ENCODE measurements at places on chromosomes 4 and X. TPM values are rescaled to one million over a fixed set of nuclear protein-coding genes. Genes with fewer than 3 reads are reported as not detected.

Gene SRPX
- total RNA-seq: 2.0 TPM

DNA sequence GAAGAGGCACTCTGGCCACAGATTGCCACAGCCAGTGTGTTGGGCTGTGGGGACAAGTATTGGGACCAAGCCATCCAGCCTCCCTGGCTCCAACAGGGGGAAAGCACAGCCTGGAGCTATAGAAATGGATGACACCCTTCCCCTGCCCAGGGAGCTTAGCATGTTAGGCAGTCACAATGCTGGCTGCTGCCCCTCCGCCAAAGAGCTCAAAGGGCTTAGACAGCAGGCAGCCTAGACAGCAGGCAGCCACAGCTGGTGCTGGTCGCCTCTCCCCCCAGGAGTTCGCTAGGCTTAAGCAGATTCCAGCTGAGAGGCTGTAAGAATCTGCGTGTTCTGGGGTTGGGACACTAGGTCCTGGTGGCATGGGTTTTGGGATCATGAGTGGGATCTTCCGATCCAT, 94.5 kb upstream of the MXRA5 start:
- H3K4me3 ChIP-seq: no peak overlapping the region
- no peaks in the 10 kb centered on the region for H3K4me1 ChIP-seq
- no peaks in the 10 kb centered on the region for H3K27me3 ChIP-seq
- no peak overlapping the region for H3K27ac ChIP-seq
- H3K36me3 ChIP-seq: no peaks in the 10 kb centered on the region
- no peak for DNase-seq

Gene CYLC1
- total RNA-seq: not detected

Gene PPEF2
- total RNA-seq: not detected

- H3K27ac ChIP-seq: no peak overlapping the region
- no peak overlapping the region for H3K4me3 ChIP-seq
- peaks cover 16% of the 10 kb centered on the region for H3K27me3 ChIP-seq
- H3K4me1 ChIP-seq: no peaks in the 10 kb centered on the region
These were observed 109.0 kb downstream of the ATP11C start for GRCh38 chrX:139823806-139824205.

DNA sequence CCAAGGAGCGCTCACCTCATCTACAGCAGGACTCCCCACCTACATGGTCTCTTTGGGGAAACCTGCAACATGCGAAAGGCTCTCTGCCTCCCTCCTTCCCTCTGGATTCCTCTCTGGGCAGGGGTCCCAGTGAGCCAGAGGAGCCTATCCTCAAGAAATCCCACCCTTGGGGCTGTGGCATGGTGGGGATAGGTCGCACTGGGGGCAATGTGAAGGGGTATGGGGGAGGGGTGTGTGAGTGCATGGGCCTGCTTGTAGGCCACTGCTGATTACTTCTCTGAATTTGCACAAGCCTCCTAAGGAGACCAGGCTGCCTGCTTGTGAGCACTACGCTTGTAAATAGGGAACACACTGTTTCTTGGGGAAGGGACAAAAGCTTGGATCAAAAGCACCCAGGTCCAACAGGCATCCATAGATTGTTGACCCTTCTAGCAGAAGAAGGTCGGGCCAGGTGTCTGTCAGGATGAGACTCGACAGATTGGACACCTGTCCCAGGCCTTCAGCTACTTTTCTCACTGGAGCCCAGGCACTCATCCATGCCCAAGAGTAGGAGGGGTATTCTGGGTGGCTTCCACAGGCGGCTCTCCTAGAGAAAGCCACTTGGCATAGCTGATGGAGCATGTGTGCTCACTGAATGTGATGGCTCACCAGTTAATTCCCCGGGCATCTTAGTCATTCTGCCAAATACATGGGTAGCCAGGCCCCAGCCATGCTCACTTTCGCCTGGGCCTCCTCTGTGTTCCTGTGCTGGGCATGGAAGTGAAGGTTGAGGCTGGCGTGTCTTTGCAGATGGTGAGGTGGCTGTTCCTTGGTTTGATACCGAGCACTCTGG, 75.0 kb downstream of the NBDY start:
- no peaks in the 10 kb centered on the region for H3K4me1 ChIP-seq
- H3K27ac ChIP-seq: no peak overlapping the region
- no peaks in the 10 kb centered on the region for H3K36me3 ChIP-seq
- no peak overlapping the region for H3K4me3 ChIP-seq

DNA sequence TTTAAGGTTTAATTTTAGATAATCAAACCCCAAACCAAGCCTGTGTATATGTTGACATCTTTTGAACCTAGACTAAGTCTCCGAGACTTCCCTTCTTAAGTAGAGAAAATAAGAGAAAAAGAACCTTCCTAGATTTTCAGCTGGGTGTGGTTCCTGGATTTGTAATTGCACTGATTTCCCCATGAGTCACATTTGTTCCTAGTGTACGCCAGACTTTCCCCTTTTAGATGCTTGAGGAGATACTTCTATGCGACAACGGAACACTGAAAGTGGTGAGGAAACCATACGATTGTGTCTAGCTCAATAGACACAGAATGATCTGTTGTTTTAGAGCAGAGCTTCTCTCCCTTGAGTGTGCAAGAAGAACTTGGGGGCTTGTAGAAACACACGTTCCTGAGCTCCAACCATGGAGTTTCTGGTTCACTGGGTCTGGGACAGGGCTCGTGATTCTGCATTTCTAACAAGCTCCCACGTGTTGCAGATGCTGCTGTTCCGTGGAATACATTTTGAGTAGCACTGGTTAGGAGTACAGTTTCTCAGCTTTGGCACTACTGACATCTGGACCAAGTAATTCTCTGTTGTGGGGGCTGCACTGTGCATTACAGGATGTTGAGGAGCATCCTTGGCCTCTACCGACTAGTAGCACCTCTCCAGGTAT, 87.1 kb downstream of the AMELX start:
- no peaks in the 10 kb centered on the region for H3K36me3 ChIP-seq
- H3K4me3 ChIP-seq: no peak overlapping the region
- no peaks in the 10 kb centered on the region for H3K4me1 ChIP-seq
- no peaks in the 10 kb centered on the region for H3K27me3 ChIP-seq
- no peak for DNase-seq

- no peak overlapping the region for H3K4me3 ChIP-seq
- DNase-seq: no peak
- H3K4me1 ChIP-seq: no peaks in the 10 kb centered on the region
- H3K27me3 ChIP-seq: no peaks in the 10 kb centered on the region
These were observed 650.8 kb upstream of the FAM241A start for GRCh38 chr4:111494471-111494870.

DNA sequence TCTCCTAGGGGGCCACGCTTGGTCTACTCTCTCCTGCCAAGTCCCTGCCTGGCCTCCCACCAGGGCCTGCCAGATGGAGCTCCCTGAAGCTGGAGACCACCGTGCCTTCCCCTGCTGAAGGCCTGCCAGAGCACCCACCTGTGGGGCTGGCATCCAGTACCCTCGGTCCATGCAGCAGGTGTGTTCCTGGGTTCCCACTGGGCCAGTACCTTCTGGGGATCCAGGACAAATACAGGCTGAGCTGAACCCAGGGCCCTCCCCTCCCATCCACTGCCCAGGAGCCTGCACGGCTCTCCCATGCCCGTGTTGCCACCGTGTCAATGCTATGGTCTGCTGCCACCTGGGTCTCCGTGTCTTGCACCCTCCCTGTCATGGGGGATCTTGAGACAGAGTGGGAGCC, 68.8 kb downstream of the ABLIM2 start:
- H3K27ac ChIP-seq: no peak overlapping the region
- no peak for DNase-seq
- no peak overlapping the region for H3K4me3 ChIP-seq
- no peaks in the 10 kb centered on the region for H3K27me3 ChIP-seq

DNA sequence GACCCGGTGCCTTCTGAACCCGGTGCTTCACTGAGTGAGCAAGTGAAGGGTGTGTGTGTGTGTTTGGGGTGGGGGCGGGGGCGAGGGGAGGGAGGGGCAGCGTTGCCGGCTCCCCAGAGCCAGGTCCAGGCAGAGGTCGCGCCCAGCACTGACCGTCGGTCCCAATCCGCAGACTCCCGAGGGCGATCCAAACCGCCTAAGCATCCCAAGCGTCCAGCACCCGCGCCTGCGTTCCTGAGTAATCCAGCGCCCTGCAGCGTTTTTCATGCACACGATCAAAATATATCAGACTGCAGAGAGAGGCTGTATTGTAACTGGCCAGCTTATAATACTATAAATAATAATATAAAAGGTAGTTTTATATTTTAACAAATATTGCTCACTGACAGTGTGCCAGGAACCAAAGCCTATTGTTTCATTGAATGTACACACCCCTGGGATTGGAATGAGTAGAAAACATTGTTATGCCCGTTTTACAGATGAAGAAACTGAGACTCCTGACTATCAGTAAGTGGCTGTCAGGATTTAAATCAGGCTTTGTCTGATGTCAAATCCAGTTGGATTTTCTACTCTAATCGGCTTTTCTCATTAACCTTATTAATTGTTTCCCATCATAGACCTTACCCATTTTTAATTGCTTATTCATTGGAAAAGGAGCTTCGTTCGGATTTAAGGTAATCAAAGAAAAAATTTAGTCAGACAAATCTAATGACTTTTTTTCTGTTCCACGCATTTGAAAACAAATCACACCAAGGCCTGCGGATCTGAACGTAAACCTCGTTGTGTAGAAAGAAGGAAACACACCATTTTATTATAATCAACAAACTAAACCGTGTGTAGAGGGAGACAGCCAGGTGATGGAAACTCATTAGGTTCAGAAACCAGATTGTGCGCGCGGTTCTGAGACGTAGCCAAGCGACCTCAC, 4.0 kb upstream of the NKX3-2 start:
- peaks cover 64% of the 10 kb centered on the region for H3K27me3 ChIP-seq
- no peak for DNase-seq
- H3K27ac ChIP-seq: no peak overlapping the region

Gene LRCH2
- total RNA-seq: 1.1 TPM
